ENCODE measurements at places on chromosomes 2 and 18.

GRCh38 chr18:32378705-32379104 lies 92.0 kb downstream of the GAREM1 start:
- DNase-seq = no peak

DNA sequence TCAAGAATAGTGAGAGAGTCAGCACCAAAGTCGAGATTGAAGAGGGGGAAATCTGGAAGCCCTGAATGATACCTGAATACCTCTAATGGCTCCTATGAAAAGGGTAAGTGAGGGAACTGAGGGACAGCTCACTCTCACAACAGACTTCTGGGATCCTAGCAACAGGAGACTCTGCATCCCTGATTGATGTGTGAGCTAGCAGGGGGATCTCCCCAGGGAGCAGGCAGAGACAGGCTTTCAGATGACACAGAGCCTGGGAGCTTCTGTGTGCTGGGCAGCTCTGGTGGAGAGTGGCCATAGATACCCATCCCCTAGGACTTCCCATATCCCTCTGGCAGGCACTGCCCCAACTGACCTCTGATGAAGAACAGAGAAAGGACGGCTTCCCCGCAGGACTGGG lies 206.2 kb downstream of the EXOC6B start:
- no peak for DNase-seq

DNA sequence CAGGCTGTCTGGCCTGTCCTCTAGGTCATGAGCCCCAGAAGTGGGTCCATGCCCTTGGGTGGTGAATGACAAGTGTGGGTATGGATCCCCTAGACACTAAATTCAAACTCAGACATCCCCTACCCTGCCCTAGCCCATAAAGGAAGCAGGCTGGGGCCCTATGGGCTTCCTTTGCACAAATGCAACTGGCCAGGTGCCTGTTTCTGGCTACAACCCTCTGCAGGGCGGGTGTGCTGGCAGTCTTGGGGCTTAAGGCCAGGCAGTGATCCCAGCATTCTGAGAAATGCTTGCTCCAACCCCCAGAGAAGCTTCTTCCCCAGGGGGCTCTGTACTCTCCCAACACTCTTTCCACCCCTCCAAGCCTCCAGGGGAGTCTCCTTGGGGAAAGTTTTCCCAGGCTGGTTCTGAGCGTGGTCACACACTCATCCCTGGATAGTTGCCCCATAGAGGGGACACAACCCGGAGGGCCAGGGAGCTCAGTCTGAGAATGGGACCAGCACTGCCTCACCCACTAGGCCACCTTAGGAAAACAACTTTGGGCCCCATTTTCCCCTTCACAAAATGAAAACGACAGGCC lies 16.6 kb upstream of the ASPRV1 start:
- DNase-seq = no peak

- no peak for DNase-seq
Measured at GRCh38 chr2:20030224-20030623, 17.8 kb upstream of the MATN3 start.

DNA sequence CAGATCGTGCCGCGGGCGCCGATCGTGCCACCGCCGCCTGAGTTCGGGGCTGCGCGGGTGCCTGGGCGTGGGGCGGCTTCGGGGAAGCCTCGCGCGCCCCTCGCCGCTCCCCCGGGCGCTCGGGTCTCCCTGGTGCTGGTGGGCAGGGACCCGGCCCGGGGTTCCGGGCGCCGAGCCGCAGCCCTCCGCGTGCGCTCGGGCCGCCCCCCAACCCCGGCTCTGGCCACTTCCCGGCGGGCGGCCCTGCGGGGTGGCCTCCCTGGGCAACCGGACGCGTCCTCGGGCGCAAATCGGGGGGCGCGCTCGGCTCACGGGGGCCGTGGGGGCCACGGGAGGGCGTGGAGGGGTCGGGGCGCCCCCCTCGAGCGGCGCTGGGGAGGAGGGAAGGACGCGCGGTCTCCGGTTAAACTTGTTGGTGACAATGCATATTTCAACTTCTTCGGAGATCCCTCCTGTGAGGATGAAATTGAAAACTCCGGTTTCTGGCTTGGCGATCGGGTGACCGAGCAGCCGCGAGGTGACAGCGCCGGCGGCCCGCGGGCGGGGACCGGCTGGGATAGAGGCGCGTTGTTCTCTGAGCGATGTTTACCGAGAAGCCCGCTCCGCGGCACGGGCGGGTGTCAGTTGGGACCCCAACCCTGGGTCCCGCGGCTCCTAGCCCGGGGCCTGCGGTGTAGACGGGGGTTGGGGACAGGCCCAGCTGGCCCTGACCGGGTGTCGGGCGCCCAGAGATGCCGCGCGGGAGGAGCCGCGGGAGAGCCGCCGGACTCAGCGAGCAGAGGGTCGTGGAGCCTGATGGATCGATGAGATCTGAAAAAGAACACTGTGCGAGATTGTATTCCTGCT lies 676 bp downstream of the SH3BP4 start:
- no peak for DNase-seq

GRCh38 chr18:7740821-7741220 lies 173.7 kb downstream of the PTPRM start:
- DNase-seq = no peak

GRCh38 chr2:39922679-39923405 lies 143.8 kb upstream of the THUMPD2 start:
- DNase-seq = no peak

GRCh38 chr2:134792186-134792585 lies 46.2 kb upstream of the ACMSD start:
- DNase-seq = no peak

DNA sequence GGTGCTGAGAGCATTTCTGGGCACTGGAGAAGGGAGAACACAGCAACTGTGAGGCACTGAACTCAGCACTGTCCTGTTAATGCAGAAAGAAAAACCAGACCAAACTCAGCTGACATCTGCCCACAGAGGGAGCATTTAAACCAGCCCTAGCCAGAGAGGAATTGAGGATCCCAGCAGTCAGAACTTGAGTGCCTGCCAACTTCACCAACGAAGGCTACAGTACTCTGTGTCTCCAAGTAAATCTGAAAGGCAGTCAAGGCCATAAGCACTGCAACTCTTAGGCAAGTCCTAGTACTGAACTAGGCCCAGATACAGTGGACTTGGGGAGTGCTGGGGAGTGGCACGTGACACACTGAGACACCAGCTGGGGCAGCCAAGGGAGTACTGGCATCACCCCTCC lies 176.2 kb upstream of the ZC3H15 start:
- DNase-seq = no peak

DNA sequence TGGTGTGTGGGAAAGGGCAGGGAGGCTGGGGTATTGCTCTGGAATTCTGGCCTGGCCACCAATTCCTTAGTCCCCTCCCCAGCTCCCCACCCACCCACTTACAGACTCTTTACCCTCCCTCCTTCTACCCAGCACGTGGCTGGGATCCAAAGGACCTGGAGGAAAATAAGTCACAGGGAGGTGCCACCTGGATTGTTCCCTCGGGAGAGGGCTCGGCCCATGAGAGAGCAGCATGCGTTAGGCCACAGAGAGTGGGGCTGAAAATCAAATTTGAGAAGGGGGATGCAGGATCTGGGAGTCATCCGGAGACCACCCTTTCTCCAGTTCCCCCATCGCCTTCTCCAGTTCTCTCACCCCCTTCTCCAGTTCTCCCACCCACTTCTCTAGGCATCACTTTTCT lies 3.0 kb downstream of the ASPRV1 start:
- DNase-seq = no peak

DNA sequence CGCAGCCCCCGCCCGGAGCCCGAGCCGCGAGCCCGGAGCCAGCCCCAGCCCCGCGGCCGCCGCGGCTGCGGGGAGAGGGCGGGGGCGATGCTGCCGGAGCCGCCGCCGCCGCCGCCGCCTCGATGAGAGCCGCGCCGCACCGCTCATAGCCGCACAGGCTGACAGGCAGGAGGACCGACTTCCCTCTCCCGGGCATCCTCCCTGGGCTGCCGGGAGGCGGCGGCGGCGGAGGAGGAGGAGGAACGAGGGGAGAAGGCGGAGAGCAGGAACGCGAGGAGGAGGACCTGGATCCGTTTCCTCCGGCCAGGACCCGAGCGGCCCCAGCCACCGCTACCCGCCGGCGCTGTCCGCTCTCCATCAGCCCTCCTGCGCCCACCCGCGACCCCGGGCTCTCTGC lies 370 bp downstream of the KLHL29 start:
- DNase-seq = no peak

DNA sequence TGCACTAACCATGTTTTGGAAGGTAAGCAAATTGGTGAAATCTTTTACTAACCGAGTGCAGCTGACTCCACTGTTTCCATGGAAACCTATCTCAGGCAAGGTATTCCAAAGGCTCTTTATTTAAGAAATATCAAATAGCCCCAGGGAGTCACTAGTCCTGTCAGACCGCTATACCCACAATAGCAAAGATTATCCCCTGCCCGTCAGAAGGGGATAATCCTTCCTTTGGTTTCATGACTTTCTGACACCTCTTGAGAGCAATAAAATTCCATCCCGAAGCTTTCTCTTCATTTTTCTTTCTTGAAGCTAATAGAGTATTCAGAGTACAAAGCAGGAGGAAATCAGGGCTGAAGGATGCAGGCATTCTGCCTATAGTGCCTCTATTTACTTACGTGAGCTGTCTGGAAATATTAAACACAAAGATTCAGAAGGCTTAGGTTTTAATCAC lies 34.7 kb upstream of the MAP2 start:
- DNase-seq = no peak

GRCh38 chr2:230916218-230916617 lies 8.8 kb downstream of the GPR55 start:
- DNase-seq = no peak

DNA sequence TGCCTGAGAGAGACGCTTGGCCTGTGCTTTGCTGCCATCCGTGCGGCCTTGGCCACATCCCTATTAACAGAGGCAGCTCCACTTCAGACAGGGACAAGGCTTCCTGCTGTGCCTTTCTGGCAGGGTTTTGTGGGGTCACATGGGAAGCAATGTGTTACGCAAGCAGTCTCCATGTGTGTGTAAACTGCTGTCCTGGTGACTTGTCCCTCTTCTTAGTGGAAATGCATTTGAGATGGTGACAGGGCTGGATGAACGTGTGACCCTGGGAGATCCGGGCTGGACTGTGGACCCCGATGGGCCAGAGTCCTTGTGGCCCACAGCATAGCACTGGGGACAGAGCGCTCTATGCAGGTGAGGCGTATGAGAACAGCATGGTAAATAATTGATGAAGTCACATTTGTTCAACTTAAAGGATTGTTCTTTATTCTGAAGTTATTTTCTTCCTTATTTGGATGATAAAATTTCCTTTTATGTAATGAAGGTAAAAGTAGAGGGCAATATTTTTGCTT lies 23.2 kb downstream of the ASB1 start:
- DNase-seq = no peak

DNA sequence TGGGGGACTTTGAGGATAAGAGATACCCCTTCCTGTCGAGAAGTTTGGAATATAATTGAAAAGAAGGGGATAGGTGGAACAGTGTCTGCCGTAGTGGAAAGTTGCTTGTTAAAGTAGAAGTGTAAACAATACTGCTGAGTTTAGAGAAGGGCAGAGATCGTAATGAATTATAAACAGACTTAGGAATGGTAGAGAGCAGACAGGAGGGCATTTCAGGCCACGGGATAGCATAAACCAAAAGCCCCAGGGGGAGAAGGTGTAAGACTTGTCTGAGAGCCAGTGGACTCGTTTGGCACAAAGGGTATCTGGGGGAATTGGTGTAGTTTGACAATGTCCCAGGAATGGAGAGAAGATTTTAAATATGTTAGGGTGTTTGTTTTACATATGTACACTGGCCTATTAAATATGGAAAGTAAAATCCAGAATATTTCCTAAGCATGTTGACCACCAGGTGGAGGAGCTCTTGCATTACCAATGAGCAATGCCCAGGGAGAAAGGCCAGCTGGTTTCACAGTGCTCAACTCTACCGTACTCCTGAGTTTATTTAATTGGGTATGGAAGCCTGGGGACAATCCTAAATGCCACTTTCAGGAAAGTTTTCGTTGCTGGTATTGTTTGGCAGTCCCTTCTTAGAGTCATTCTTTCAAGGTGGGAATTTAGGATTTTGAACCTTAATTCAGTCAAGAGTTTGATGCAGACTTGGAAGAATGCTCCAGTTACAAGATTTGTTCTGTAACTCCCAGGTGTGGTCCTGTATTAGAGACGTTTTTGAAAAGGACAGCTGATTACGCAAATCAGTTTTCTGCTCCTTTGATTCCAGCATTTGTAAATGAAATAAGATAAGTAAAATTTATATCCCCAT lies 7.5 kb downstream of the COPS8 start:
- DNase-seq = no peak

GRCh38 chr2:177631680-177632079 lies 239.1 kb downstream of the AGPS start:
- DNase-seq = no peak

DNA sequence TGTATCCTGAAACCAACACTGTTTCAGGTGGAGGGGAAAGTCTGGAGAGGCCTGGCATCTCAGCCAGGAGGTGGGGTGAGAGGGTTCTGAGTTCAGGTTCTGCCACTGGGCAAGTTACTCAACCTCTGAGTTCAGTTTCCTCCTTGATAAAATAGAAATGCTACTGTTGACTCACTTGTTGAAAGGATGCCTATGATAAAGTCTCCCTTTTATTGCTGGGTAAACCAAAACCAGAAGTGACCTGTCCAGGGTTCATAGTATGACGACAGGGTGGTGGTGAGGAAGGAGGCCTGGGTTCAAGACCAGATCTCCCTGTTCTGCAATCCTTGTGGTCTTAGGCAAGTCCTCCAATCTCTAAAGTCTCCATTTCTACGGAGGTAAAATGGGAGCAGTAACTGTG lies 232.7 kb downstream of the PRKCE start:
- DNase-seq = no peak

- no peak for DNase-seq
Measured at GRCh38 chr18:59621027-59621426, 76.2 kb downstream of the CCBE1 start.

DNA sequence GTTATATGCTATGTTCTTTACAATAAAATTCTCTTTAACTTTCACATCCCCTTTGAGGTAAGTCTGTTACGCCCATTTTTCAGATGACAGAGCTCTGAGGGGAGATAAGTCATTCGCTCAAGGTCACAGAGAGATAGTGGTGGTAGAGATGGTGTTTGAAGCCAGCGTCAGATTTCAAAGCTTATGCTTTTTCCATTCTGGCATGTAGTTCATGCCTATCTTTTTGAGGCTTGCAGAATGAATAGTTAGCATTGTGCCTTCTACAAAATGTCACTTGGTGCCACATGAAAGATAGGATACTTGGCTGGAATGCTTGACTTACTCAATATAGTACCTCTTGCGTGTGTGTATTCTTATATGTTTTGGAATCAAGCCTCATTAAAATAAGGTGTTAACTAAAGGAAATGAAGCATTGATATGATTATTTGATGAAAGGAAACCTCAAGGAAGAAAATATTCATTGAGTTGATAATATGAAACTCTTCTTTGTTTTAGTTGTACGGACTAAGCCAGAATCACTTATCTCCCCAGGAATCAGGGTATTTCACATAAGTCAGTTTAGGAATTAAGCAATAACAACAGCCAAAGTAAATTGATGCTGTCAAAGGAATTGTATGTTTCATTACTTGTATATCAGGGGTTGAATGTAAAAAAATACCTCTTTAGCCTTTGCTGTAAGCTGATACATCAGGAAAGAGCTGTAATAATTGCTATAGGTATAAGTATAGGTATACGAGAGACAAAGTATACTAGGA lies 15.5 kb downstream of the SPATS2L start:
- no peak for DNase-seq

GRCh38 chr18:9613550-9614400 lies 584 bp downstream of the PPP4R1 start:
- peak; percentile 8 for DNase-seq
